ENCODE measurements at places on chromosomes 5 and 9.

- H3K4me1 ChIP-seq: no peaks in the 10 kb centered on the region
- no peak overlapping the region for H3K27ac ChIP-seq
- no peaks in the 10 kb centered on the region for H3K27me3 ChIP-seq
These were observed 53.3 kb upstream of the SMC5 start for GRCh38 chr9:70205366-70206020.

DNA sequence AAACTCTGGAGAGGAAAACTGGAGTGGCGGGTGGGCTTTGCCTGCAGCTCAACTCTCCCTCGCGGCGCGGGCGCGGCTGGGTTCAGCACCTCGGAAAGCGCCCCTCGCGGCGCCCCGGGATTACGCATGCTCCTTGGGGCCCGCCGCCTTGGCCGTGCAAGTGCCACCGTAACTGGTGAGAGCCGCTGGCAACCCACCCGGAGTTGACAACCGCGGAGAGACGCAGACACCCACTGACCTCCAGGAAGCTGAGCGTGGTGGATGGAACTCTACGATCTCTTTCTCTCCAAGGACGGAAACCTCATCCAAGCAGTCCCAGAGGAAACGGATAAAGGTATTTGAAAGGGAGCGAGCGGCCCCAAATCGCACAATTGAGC lies 194 bp upstream of the RXFP3 start:
- no peaks in the 10 kb centered on the region for H3K36me3 ChIP-seq
- H3K4me1 ChIP-seq: no peaks in the 10 kb centered on the region
- H3K27me3 ChIP-seq: peaks cover 36% of the 10 kb centered on the region
- peak overlapping the region; percentile 63 for H3K4me3 ChIP-seq
- H3K27ac ChIP-seq: no peak overlapping the region

DNA sequence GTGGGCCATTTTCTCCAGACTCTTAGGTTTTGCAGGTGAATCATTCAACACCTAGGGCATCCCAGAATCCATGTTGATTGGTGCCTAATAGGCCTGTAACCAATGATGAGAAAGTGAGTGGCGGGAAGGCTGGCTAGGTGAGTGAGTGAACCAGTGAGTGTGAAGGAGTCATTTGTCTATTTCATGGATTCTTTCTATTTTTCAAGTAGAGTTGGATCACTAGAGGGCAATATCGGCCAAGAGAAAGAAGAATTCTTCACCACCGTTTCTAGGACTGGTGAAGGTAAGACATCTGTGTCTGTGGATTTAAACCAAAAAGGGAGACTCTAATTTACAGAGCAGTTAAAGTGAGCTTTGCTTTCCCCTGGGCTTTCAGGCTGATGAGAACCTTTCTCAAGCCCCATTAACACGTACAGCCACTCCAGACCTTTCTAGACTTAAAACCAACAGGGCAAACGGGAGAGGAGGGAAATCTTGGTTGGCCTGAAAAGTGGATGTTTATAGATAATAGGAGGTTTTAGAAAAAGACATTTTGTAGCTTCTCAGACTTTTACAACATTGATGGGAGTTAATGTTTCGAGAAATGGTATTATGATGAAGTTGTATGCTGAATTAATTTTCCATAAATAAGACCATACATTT lies 114.3 kb upstream of the IL12B start:
- no peak overlapping the region for H3K27ac ChIP-seq
- DNase-seq: peak; percentile 72
- H3K4me1 ChIP-seq: no peaks in the 10 kb centered on the region
- no peaks in the 10 kb centered on the region for H3K36me3 ChIP-seq

GRCh38 chr5:28961816-28962215 lies 1923.4 kb upstream of the CDH9 start:
- no peak for DNase-seq
- H3K36me3 ChIP-seq: no peaks in the 10 kb centered on the region
- H3K4me3 ChIP-seq: no peak overlapping the region
- no peak overlapping the region for H3K27ac ChIP-seq
- no peaks in the 10 kb centered on the region for H3K4me1 ChIP-seq

DNA sequence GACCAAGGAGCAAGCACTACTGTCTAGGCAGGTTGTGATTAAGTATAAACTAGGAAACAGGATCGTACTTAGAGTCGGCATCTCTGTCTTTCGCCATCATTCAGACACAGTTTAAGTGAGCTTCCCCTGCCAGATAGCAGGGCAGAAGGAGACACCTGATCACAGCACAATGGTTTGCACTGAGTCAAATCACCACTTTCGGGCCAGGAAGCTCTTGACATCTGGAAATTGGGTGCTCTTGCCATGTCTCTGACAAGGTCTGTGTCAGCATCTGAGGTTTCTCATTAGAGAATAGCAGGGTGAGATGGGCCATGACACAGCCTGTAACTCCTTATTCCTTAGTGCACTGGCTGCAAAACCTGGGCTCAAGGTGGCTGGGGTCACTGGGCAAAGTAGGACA lies 8.3 kb downstream of the ADRB2 start:
- no peaks in the 10 kb centered on the region for H3K36me3 ChIP-seq
- no peak for DNase-seq
- H3K4me1 ChIP-seq: no peaks in the 10 kb centered on the region
- H3K4me3 ChIP-seq: no peak overlapping the region
- no peak overlapping the region for H3K27ac ChIP-seq

GRCh38 chr5:169299191-169299662 lies 1.7 kb downstream of the SLIT3 start:
- H3K4me1 ChIP-seq: peaks cover 8% of the 10 kb centered on the region
- no peak overlapping the region for H3K4me3 ChIP-seq
- H3K36me3 ChIP-seq: no peaks in the 10 kb centered on the region
- DNase-seq: peak; percentile 16
- H3K27ac ChIP-seq: no peak overlapping the region

DNA sequence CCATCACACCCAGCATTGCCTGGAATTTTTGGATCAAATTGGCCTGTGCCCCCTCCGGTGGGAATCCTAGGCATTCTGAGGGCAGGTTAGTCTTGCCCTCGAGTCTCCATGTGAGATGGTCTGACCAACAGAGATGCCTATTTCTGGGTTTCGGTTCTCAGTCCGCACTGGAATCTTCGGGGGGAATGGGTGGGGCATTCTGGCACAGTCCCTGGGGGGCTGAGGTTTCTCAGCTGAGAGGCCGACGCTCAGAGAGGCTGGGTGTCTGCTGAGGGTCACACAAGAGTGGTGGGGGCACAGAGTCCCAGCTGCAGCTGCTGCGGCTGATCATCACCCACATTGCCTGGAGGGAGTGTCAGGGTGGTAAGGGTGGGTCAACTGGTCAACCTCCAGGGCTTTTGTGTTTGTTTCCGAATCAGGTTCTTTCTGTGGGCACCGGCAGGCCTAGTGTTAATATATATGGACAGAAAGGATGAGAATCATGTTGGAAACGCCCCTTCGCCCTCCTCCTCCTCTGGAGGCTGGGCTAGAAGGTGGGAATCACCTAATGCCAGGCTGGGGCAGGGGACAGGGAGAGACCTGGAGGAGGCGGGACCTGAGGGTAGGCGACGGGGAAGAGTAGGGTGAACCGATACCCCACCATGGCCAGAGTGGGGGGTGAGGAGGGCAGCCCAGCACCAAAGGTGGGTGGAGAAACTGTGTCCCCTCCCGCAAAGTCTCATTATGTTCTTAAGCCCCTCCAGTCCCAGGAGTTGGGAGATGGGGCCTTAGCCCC lies 149.5 kb upstream of the PHYKPL start:
- H3K4me3 ChIP-seq: no peak overlapping the region
- no peak for DNase-seq
- no peak overlapping the region for H3K27ac ChIP-seq
- no peaks in the 10 kb centered on the region for H3K36me3 ChIP-seq

GRCh38 chr5:14595189-14595588 lies 13.6 kb downstream of the OTULINL start:
- no peak for DNase-seq
- H3K27me3 ChIP-seq: no peaks in the 10 kb centered on the region
- no peaks in the 10 kb centered on the region for H3K36me3 ChIP-seq
- H3K27ac ChIP-seq: no peak overlapping the region
- no peak overlapping the region for H3K4me3 ChIP-seq

DNA sequence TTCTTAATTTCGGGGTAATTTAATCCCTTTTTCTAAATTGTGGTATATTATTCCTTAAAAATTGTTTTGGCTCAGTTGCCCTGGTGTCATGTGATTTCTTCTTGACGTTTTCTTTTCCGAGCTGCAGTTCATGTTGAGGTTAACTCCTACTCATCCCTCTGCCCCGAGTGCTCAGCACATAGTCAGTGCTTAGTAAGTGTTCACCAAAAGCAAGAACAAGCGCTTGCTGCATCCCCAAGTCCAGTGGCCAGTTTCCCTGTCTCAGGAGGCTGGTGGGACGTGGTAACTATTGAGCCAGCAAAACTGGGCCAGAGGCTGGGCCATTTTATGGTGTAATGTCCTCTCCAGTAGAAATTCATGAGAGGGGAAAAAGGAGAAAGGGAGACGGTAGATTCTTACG lies 23.3 kb downstream of the TRIO start:
- no peak overlapping the region for H3K4me3 ChIP-seq
- no peaks in the 10 kb centered on the region for H3K27me3 ChIP-seq
- peak; percentile 46 for DNase-seq

GRCh38 chr9:13569602-13570067 lies 290.1 kb upstream of the MPDZ start:
- H3K36me3 ChIP-seq: no peaks in the 10 kb centered on the region
- H3K27me3 ChIP-seq: no peaks in the 10 kb centered on the region
- H3K4me1 ChIP-seq: no peaks in the 10 kb centered on the region
- no peak for DNase-seq
- no peak overlapping the region for H3K4me3 ChIP-seq
- H3K27ac ChIP-seq: no peak overlapping the region

DNA sequence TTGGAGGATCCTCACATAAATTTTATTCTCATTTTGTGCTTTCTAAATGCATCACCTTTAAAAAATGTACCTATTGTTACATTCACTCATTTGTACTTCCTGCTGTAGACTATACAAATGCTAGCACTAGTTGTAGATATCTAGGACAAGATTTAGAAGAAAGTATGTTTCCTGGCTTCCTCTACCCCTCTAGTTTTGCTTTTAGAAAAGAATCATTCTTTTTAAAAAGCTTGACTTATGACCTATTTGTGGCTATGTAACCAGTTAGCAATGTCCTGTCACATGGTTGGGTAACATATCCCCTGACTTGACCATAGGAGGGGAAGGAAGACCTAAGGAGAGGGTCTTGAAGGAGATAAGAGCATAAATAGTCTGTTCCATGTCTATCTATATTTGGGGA lies 13.3 kb downstream of the CAMK4 start:
- H3K4me3 ChIP-seq: no peak overlapping the region
- H3K36me3 ChIP-seq: no peaks in the 10 kb centered on the region
- no peaks in the 10 kb centered on the region for H3K4me1 ChIP-seq
- no peak overlapping the region for H3K27ac ChIP-seq
- H3K27me3 ChIP-seq: no peaks in the 10 kb centered on the region
- DNase-seq: peak; percentile 35

DNA sequence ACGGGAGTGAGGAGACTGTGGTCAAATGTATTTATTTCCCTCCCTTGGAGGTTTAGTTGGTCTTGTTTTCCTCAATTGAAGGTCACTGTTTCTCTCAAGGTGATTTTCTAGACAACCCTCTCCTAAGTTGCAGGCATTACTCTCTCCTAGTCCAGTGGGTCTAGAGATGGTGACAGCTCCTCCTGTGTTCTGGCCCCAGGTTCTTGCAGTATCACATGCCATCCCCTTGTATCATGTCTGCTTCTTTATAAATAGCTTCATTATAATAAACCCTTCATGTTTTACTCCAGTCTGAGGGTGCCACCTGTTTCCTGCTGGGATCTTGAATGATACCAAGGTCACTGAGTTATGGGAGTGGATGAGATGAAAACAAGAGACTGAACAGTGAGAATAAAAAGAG lies 208.0 kb upstream of the KCNN2 start:
- H3K27ac ChIP-seq: no peak overlapping the region
- no peaks in the 10 kb centered on the region for H3K4me1 ChIP-seq
- no peaks in the 10 kb centered on the region for H3K36me3 ChIP-seq
- H3K4me3 ChIP-seq: no peak overlapping the region
- DNase-seq: no peak
- H3K27me3 ChIP-seq: no peaks in the 10 kb centered on the region

GRCh38 chr5:98110791-98111190 lies 662.7 kb upstream of the RGMB start:
- peaks cover 20% of the 10 kb centered on the region for H3K4me1 ChIP-seq
- no peak for DNase-seq
- no peak overlapping the region for H3K4me3 ChIP-seq
- no peaks in the 10 kb centered on the region for H3K36me3 ChIP-seq
- no peaks in the 10 kb centered on the region for H3K27me3 ChIP-seq
- H3K27ac ChIP-seq: peak overlapping the region; percentile 71

GRCh38 chr5:139848508-139849100 lies 53.0 kb downstream of the PSD2 start:
- H3K4me1 ChIP-seq: no peaks in the 10 kb centered on the region
- peaks cover 9% of the 10 kb centered on the region for H3K27me3 ChIP-seq
- no peak for DNase-seq
- H3K36me3 ChIP-seq: no peaks in the 10 kb centered on the region

GRCh38 chr5:179212870-179213269 lies 132.4 kb downstream of the ADAMTS2 start:
- no peaks in the 10 kb centered on the region for H3K27me3 ChIP-seq
- no peaks in the 10 kb centered on the region for H3K36me3 ChIP-seq
- no peak for DNase-seq
- H3K27ac ChIP-seq: no peak overlapping the region

GRCh38 chr5:170327829-170328228 lies 30.3 kb upstream of the LCP2 start:
- H3K4me1 ChIP-seq: no peaks in the 10 kb centered on the region
- no peak for DNase-seq
- H3K4me3 ChIP-seq: no peak overlapping the region

DNA sequence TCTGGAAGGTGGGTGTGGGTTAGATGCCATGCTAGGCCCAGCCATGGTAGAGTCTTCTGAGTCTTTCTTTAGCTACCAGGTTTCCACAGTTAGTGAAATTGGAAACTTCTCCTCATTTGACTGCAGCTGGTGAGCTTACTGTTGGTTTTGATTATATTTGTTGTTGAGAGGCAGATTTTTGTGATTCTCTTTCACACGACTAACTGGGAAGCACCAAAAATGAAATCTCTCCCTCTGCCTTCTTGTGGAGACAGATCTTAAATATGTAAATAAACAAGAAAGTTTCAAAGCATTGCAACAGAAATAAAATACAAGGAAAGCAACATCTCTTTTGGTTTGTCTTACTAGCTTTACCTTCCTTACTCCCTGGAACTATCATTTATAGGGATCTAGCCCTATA lies 122.2 kb downstream of the CEMIP2 start:
- peaks cover 2% of the 10 kb centered on the region for H3K27me3 ChIP-seq
- peaks cover 4% of the 10 kb centered on the region for H3K4me1 ChIP-seq
- H3K36me3 ChIP-seq: no peaks in the 10 kb centered on the region
- no peak overlapping the region for H3K4me3 ChIP-seq
- DNase-seq: peak; percentile 32

- no peaks in the 10 kb centered on the region for H3K4me1 ChIP-seq
- H3K27me3 ChIP-seq: no peaks in the 10 kb centered on the region
- no peak overlapping the region for H3K4me3 ChIP-seq
These were observed 21.2 kb upstream of the HSD17B3 start for GRCh38 chr9:96323169-96323568.

GRCh38 chr5:103178167-103178566 lies 58.1 kb downstream of the PPIP5K2 start:
- H3K4me1 ChIP-seq: no peaks in the 10 kb centered on the region
- no peak for DNase-seq
- peaks cover 2% of the 10 kb centered on the region for H3K36me3 ChIP-seq

Measured in fibroblast of lung (primary cell).